ENCODE measurements at places on chromosomes 16 and 17.

- no peak for DNase-seq
These were observed 22.1 kb downstream of the TMC7 start for GRCh38 chr16:19005561-19006445.

GRCh38 chr16:46774743-46775177 is 26.6 kb upstream of the MYLK3 start:
- no peak for DNase-seq

DNA sequence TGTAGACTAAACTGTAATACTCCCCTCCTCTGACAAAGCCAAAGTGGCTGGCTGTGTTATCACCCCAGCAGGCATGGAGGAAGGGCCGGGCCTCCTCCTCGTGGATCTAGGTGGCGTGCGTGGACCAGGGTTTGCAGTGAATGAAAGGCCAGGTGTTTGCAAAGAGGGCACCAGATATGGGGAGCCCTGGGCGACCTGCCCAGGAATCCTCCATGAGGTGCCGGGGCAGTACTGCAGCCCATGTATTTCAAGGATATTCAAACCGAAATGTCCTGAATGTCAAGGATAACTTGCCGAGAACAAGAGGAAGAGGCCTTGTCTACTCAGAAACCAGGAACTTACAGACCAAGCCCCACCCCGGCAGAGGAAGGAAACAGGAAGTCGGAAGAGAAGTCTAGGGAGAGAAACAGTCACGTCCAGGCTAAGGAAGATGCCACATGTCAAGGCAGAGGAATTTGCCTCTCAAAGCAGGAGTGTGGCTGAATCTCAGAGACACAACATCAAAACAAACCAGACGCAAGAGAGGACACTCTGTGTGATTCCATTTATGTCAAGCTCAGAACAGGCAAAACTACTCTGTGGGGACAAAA is 13.7 kb upstream of the OSGIN1 start:
- no peak for DNase-seq

DNA sequence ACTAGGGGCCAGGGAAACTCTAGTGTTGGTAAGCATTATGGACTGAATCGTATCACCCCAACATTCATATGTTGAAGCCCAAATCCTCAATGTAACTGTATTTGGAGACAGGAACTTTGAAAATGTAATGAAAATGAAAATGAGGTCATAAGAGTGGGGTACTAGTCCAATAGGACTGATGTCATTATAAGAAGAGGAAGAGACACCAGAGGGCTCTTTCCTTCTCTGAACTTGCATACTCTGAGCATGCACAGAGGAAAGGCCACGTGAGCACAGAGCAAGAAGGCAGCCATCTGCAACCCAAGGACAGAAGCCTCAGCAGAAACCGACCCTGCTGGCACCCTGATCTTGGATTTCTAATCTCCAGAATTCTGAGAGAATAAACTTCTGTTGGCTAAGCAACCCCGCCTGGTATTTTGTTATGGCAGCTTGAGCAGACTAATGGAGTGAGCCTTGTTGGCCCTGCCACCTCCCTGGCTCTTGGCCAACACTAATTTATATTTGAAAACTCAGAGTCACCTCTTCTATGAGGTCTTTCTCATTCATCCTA is 273.4 kb downstream of the NTN1 start:
- no peak for DNase-seq

- peak; percentile 90 for DNase-seq
These were observed 14.4 kb downstream of the ASPSCR1 start for GRCh38 chr17:81991684-81992305.

DNA sequence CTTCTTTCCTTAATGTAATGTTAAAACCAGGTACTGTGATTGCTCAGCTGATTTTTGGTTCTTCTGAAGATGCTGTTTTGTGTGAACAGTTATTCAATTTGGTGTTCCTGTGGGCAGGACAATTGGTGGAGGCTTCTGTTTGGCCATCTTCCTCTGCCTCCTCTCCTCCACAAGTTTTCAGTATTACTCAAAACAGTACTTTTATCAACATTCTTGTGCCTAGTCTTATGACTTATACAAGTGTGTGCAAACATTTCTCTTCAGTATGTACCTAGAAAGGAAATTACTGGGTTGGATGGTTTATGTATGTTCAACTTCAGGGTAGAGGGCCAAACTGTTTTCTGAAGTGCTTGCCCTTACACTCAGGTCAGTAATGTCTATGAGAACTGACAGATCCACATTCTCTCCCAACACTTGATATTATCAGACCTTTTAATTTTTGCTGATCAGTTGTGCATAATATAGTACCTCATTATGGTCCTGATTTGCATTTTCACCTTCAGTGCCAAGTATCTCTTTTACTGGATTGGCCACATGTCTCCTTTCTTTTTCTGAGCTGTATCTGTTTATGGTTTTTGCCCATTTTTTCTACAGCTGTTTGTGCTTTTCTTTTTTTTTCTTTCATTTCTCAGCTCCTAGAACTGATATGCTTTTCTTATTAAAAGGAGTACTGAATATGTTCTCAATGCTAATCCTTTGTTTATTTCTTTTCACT is 50.9 kb downstream of the ERCC4 start:
- no peak for DNase-seq

- DNase-seq = peak; percentile 83
These were observed 504 bp downstream of the SRSF1 start for GRCh38 chr17:58006560-58006923.

GRCh38 chr17:9115214-9116191 is 94.2 kb downstream of the NTN1 start:
- peak; percentile 75 for DNase-seq

GRCh38 chr17:31289790-31290189 is 7.2 kb downstream of the OMG start:
- no peak for DNase-seq

- DNase-seq = no peak
These were observed 6.7 kb downstream of the SHMT1 start for GRCh38 chr17:18356624-18357023.

GRCh38 chr16:24493821-24494220 is 45.5 kb upstream of the RBBP6 start:
- no peak for DNase-seq

DNA sequence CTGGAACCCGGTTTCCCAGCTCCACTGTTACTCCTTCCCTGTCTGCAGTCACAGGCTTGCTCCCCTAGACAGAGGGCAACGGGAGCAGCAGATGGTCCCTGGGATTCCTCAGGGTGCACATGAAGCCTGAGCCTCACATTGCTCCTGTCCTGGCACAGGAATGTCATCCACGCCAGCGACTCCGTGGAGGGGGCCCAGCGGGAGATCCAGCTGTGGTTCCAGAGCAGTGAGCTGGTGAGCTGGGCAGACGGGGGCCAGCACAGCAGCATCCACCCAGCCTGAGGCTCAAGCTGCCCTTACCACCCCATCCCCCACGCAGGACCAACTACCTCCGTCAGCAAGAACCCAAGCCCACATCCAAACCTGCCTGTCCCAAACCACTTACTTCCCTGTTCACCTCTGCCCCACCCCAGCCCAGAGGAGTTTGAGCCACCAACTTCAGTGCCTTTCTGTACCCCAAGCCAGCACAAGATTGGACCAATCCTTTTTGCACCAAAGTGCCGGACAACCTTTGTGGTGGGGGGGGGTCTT is 1.6 kb upstream of the DECR2 start:
- no peak for DNase-seq

GRCh38 chr17:17132746-17133145 is 73.4 kb downstream of the PLD6 start:
- peak; percentile 67 for DNase-seq

GRCh38 chr17:2146132-2146871 is 91.4 kb downstream of the HIC1 start:
- DNase-seq = no peak

DNA sequence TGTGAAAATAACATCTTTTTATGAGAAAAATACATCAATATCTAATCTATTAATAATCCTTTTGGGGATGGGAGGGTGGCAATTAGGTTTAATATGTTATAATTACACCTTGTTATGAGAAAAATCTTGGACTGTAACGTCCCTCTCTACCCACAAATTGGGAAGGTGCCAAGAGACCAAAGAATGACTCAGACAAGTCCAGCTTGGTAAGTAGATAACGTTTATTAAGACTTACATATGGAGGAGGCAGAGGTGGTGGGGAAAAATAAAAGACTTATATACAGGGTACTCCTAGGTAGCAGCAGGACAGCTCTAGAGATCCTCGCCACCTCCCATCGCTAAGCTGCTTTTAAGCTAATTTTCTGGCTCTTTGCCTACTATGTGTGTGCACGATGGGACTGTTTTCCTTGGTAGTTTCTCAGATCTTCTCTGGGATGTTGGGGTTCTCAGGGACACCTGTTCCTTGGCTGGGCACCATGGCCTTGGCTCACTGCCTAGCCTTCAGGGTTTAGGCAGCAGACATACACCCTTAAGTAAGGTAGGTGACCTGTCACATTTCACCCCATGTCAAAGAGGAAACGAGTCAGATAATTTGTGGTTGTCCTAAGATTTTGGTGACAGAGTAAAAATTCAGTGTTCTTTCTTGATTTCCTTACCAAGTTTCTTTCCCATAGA is 31.5 kb downstream of the RBL2 start:
- no peak for DNase-seq

DNA sequence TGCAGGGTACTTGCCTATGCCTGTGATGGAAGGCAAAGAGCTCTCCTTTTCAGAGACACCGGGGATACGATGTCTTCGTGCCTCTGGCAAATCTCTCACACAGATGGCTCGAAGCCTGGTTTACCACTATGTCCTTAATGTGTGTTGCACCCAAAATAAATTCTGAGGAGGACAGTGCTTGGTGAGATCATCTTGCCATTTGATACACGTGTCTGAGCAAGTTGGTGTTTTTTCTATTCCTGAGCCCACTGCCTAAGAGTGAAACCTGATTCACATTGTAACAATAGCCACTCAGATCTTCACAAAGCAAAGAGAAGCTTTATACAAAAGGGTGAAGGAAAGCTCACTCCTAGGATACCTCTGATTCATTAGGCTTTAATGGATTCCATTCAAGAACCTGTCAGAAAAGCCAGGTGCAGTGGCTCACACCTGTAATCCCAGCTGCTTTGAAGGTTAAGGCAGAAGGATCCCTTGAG is 33.1 kb upstream of the AKAP1 start:
- no peak for DNase-seq

GRCh38 chr17:61057257-61057656 is 342.4 kb upstream of the TBX2 start:
- DNase-seq = no peak

- no peak for DNase-seq
These were observed 30.9 kb upstream of the CRYBA1 start for GRCh38 chr17:29215717-29216116.

- no peak for DNase-seq
These were observed 998 bp upstream of the TMEM11 start for GRCh38 chr17:21214777-21215541.

DNA sequence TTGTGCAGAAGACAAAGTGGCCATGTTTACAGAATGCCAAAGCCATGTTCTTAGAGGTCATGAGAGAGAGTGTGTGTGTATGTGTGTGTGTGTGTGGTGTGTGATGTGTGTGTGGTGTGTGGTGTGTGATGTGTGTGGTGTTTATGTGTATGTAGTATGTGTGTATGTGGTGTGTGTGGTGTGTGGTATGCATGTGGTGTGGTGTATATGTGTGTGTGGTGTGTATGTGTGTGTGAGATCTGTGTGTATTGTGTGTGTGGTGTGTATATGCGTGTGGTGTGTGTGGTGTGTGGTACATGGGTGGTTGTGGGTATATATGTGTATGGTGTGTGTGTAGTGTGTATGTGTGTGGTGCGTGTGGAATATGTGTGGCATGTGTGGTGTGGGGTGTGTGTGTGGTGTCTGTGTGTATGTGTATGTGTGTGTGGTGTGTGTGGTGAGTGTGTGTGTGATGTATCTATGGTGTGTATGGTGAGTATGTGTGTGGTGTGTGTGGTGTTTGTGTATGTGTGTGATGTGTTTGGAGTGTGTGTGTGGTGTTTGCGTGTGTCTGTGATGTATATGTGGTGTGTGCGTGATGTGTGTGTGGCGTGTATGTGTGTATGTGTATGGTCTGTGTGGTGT is 8.2 kb upstream of the KRT17 start:
- DNase-seq = no peak

- no peak for DNase-seq
These were observed 23.1 kb upstream of the CMIP start for GRCh38 chr16:81421536-81421935.

GRCh38 chr16:6571044-6571443 is 761.6 kb upstream of the RBFOX1 start:
- no peak for DNase-seq

Measured in right hindlimb (tissue), 1 donor.